ENCODE measurements at places on chromosomes 5 and 9.

DNA sequence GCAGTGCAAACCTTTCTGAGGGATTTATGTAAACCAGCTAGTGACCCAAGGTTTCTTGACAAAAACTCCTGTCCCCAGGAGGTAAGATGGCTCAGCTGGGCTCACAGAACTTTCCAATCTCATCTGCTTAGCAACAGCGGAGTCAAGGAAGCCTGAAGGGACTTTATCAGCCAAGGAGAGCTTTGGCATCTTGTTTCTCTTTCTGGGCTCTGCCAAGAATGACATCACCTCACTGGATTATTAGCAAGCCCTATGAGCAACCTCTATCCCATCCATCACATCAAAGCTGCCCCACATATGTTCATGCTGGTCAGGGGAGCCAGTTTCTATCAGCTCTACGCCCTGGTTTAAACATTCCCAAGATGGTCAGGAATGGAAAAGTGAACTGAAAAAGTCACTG lies 461.3 kb downstream of the ENC1 start:
- DNase-seq: no peak

DNA sequence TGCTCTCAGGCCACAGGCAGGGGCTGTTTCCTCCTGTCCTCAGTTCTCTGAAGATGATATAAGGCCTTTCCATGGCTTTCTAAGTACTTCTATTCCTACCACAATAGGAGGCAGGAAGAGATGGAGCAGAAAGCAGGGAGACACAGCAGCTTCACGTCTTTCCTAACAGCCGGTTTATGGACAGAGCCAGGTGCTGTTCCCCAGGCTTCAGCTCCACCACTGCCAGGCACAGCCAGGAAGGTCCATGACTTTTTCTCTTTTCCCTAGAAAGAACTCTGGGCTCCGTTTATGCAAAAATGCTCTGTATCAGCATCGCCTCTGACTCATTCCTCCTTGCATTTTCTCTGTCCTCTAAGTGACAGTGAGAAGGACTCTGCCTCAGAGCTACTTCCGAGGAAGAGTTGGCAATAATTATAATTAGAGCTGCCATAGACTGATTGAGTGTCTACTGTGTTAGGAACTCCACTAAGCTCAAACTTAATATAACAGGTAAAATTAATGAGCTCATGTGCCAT lies 478.5 kb downstream of the RASEF start:
- DNase-seq: no peak

DNA sequence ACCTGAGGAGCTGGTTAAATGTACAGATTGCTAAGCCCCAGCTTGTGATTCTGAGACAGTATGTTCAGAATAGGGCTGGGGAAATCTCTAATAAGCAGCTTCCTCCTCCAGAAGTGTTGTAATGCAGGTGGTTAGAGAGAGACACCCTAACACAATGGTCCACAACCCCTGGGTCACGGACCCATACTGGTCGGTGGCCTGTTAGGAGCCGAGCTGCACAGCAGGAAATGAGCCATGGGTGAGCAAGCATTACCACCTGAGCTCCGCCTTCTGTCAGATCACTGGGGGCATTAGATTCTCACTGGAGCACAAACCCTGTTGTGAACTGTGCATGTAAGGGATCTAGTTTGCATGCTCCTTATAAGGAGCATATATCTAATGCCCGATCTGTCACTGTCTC lies 61.8 kb downstream of the SLC36A1 start:
- DNase-seq: no peak

GRCh38 chr9:135816651-135816970 lies 90.7 kb downstream of the CAMSAP1 start:
- no peak for DNase-seq

DNA sequence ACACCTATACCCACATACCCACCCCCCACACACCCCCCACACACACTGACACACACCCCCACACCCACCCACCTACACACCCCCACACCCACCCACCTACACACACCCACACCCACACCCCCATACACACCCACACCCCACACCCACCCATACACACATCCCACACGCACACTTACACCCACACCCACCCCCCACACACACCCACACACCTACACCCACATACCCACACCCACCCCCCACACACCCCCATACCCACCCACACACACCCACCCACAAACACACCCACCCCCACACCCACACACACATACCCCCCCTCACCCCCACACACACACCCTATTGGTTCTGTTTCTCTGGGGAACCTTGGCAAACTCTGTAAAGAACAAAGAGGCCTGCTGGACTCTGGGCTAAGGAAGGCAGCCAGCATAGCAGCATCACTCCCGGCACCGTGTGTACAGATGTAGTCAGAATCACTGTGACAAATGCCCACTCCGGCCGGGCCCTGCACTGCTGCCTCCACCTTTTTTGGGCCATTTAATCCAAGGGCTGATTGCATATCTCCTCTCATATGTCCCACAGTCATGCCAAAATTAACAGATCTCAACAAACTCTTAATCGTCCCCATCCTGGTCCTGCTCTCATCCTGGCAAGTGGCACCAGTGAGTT lies 42.3 kb downstream of the COL23A1 start:
- DNase-seq: no peak

DNA sequence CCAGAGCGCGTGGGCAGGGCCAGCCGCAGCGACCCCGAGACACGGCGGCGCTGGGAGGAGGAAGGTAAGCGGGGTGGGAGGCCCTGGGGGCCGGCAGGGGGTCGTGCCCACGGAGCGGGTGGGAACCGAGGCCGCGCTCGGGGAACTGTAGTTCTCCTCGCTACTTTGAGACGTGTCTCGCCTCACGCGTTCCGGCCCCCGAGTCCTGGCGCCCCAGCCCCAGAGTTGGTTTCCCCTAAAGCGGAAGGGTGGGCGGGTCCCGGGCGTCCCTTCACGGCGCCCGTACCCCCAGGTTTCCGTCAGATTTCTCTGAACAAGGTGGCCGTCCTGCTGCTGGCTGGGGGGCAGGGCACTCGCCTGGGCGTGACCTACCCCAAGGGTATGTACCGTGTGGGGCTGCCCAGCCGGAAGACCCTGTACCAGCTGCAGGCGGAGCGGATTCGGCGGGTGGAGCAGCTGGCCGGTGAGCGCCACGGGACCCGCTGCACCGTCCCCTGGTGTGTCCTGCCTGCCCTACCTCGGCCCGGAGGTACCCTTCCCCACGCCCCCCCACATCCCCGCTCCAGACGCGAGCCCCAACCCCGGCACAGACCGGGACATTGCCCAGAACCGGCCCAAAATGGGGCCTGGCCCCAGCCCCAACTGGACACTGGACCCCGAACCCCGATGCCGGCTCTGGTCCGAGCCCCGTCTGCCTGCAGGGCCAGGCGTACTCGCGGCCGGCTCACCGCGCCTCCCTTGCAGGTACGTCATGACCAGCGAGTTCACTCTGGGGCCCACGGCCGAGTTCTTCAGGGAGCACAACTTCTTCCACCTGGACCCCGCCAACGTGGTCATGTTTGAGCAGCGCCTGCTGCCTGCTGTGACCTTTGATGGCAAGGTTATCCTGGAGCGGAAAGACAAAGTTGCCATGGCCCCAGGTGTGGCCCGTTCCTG lies 709 bp downstream of the UAP1L1 start:
- peak; percentile 26 for DNase-seq

- DNase-seq: no peak
These were observed 330.3 kb upstream of the IRX1 start for GRCh38 chr5:3265131-3265885.

DNA sequence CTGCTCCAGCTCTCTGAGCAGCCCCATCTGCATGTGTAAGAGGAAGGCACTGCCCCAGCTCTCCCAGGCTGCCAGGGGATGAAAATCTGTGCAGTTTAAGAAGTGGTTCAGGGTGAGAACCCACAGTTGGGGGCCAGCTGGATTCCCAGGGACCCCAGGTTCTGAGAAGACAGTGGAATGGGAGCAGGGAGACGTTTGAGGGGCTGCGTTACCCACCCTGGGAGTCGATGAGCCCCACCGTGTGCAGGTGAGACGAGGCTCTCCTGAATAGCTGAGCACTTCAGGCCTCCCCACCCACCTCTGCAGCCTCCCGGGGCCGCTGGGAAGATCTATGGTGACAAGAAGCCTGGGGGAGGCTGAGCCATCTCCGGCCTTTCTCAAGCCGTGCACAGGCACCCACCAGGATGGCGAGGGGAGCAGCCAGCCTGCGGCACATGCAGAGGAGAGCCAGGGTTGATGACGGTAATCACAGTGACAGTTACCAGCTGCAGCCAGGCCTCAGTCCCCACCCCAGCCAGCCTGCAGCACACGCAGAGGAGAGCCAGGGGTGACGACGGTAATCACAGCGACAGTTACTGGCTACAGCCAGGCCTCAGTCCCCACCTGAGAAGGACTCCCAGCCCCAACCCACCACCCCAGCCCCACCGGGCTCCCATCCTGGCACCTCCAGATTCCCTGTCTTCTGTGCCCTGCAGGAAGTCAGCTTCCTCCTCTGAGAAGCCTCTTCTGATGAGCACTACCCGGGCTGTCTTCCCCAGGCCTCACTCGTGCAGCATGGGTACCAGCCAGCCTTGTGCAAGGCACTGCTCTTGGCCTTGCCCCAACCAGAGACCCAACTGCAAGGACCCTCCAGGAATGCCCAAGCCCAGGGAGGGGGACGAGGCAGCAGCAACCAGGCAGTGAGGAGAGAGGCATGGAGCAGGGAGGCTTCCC lies 150.8 kb upstream of the PPP1R26 start:
- DNase-seq: no peak

- no peak for DNase-seq
These were observed 2.7 kb downstream of the KLF4 start for GRCh38 chr9:107486674-107487520.

GRCh38 chr5:63025679-63026078 lies 447.1 kb downstream of the LRRC70 start:
- DNase-seq: no peak

- no peak for DNase-seq
These were observed 18.3 kb upstream of the FUBP3 start for GRCh38 chr9:130561056-130561455.

DNA sequence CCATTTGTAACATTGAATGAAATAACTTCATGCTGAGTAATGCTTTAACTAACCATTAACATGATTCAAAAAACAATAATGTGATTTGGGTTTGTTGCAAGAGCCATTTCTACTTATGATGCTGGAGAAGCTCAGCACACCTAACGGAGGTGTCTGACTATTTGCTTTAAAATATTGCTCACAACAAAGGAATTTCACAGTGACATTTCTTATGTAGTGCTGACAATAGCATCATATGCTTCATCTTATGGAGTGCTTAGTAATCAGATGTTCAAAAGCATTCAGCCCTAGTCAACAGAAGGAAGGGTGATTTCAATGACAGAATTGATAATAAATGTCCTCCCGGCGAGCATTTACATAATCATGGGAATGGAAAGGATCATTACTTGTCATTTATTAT lies 1003.3 kb upstream of the COX7C start:
- DNase-seq: no peak

DNA sequence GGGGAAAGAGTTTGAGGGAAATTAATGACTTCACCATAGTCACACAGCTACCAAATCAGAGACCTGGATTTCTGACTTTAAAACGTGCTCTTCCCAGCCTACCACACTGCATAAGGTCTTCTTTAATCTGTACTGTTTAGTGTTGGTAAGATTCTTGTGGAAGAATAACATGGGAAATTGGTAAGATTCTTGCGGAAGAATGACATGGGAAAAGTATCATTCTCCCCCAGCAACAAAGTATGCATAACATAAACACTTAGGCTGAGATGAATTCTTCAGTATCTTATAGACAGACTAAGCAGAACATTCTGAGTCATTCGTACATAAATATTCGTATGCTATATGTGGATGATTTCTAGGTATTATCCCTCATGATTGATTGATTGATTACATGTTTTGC lies 170.4 kb downstream of the FOCAD start:
- no peak for DNase-seq

DNA sequence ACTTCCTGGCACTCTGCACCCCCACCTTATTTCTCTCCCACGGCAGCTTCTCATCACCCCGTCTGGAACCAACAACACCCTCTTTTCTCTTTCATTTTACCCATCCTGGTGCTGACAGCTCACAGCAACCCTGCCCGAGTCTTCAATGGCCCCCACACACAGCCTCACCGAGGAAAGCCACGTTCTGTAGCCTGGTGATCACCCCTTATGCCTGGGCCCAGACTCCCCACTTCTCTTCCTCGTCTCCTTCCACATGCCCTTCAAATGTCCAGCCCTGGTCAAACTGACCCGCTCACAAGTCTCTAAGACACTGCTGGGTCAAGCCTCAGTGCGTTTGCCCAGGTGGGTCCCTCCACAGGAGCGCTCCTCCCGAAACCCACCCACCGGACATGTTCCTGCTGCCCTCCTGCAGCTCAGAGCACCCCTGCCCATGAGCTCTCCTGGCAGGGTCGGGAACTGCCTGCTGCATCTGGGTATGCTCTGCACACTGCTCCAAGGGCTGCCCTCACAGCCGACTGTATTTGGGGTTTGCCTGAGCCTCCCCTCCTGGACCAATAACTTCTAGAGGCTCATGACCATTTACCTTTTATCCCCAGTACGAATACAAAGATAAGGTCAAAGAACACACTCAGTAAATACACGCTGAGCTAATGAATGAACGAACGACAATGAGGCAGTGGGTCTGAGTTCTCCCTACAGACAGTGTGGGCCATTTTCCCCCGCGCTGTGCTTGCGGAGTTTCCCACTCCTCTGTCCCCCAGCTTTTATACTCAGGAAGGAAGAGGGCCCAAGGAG lies 154.7 kb upstream of the PHYKPL start:
- DNase-seq: no peak

DNA sequence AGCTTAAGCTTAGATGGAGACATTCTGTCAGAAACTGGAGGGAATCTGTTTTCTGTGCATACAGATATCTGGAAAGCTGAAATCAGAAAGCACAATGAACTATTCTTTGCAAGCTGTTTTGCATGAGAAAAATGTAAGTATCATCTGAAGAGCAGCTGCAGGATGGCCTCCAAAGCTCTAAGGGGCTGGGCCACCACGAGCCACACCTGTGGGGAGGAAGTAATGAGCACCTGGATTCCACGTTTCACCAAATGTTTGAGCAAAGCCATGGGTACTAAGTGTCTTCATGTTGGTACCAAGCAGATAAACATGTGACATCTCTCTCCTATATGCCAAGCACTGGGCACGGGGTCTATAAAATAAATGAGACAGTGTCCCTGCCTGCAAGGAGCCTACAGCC lies 199.3 kb downstream of the TTLL11 start:
- no peak for DNase-seq

DNA sequence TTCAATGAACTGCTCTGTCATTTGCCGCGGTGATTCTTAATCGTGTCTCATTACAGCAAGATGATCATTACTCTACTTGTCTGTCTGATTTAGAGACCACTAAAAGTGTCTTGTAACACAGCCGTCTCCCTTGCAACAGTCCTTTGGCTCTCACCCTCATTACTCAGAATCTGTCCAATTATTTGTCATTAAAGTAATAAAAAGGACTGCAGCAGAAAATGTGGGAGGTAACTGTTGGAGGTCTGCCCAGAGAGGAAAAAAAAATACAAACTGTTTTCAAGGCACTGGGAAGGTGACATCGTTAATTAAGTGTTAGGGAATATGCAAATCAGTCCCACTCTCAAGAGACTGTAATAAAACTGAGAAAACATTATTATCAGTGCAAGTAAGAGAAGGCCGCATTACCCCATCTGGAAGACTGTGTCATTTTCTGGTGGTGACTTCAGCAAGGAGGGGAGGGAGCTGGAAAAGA lies 281.0 kb downstream of the RASEF start:
- no peak for DNase-seq

- DNase-seq: no peak
These were observed 115.1 kb downstream of the MAPKAP1 start for GRCh38 chr9:125591888-125592287.

- DNase-seq: no peak
These were observed 81.9 kb upstream of the CTSL start for GRCh38 chr9:87643778-87644570.

- no peak for DNase-seq
These were observed 289.9 kb upstream of the SLC30A5 start for GRCh38 chr5:68803881-68804319.

GRCh38 chr5:147963948-147964693 lies 57.8 kb upstream of the C5orf46 start:
- no peak for DNase-seq
